NCI-H1436 treated with DMSO at 0.1 percent for 48 hours (cell line): ENCODE measurements at places on chromosomes 12 and 14.

- no peak for DNase-seq
These were observed 162.1 kb downstream of the OTOGL start for GRCh38 chr12:80261403-80261802.

DNA sequence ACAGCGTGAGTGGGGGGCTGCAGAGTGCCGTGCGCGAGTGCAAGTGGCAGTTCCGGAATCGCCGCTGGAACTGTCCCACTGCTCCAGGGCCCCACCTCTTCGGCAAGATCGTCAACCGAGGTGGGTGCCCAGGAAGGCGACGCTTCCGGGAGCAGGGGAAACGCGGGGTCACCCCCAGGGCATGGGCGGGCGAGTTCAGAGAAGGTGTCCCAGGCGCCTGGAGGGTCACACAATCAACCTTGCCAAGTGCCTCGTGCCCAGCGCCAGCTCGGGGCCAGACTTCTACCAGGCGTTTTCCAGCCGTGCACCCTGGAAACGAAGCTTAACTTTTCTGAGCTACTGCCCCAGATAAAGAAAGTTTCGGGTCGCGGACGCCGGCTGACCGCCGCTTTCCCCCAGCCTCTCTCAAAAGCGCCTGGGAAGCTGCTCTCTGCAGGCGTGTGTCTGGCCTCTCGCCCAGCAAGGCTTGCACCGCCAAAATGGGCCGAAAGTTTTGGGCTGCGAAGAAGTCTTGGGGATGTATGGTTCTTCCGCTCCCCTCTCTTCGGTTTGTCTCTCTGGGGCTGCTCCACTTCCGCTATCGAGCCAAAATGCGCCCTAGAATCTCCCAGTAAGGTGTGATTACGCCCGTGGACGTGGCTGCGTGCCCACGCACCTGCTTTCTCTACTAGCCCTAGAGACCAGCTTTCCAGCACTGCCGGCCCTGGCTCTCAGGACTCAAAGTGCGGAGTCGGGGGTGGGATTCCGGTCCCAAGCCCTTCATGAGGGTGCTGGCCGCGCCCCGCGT lies 1.7 kb downstream of the WNT1 start:
- DNase-seq = no peak

GRCh38 chr12:101343893-101344292 lies 63.7 kb downstream of the ARL1 start:
- no peak for DNase-seq

GRCh38 chr12:45685680-45686079 lies 43.8 kb upstream of the ARID2 start:
- DNase-seq = no peak

GRCh38 chr14:99809360-99809759 lies 16.1 kb downstream of the EML1 start:
- DNase-seq = no peak

DNA sequence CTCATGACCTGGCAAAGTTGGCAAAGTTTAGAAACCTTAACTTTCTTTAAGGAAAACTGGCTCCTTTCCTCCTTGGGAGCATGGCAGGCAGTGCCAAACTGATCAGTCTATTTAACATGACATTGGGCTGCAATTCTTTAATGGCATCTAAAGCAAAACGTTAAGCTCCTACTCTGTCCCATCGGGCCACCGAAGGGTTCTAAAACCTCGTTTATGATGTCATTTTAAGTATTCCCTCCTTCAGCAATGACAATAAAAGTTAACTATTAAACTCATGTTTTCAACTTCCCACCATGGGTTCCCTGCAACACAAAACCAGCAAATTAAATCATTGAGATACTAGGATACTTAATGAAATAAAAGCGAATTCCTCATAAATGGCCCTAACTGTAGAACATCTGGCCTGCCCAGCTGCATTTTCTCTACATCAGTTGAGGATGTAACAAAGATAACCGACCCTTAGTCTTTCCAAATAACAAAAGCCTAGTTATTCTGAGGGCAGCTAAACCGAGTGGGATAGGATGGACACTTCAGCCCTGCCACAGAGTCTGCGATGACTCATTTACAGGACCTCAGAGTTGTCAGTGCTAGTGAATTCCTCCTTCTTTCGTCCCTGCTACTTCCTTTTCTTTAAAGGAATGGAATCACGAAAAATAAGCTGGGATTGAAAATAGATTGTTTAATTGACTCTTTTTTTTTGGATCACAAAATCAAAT lies 34.5 kb upstream of the RIC8B start:
- no peak for DNase-seq

DNA sequence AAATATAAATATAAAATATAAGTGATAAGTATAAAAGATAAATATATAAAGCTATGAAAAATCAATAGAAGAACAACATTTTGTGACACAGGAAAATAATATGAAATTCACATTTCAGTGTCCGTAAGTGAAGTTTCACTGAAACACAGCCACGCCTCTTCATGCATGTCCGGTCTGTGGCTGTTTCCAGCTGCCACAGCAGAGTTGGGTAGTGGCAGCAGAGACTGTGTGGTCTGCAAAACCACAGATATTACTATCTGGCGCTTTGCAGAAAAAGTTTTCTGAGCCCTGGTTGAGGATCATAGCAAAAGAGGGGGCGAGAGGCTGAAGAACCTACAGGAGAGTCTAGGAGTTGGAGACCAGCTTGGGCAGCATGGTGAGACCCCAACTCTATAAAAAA lies 780 bp downstream of the SERPINA4 start:
- no peak for DNase-seq

- no peak for DNase-seq
These were observed 161.7 kb upstream of the PARP11 start for GRCh38 chr12:4034921-4035320.
